ENCODE measurements at places on chromosomes 7 and 10.

GRCh38 chr7:30533886-30534285 lies 29.3 kb upstream of the GGCT start:
- no peak for DNase-seq

- no peak for DNase-seq
These were observed 24.5 kb upstream of the ZEB1 start for GRCh38 chr10:31294558-31294957.

DNA sequence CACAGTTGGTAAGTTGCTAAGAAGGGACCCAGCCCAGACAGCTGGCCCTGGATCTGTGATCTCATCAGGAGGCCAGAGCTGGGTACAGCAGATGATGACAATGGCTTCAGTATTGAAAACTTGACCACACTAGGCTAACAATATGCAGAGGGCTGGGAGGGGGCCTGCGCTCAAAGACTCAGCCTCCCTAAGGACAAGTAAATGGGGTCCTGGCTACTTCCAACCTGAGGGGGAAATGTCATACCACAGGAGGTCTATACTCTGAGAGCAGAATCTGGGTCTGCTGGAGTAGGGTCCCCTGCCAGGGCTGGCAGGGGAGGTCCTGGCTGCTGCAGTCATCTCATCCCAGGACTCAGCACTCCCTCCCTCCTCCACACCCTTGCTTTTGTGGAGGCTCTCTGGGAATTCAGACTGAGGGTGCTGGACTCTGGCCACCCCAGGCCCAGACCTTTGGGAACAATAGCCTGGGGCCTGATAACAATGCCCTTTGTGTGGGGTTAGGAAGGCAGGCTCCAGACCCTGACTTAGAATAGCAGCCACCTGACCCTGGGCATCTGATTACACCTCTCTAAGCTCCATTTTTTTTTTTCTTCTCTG lies 1.4 kb downstream of the FXYD4 start:
- DNase-seq: no peak

GRCh38 chr10:92732958-92733357 lies 43.2 kb downstream of the HHEX start:
- DNase-seq: no peak

GRCh38 chr7:159200421-159200820 lies 55.8 kb upstream of the VIPR2 start:
- no peak for DNase-seq

GRCh38 chr7:37916673-37917660 lies at the start of gene SFRP4:
TSS of gene SFRP4 (minus strand) at chr7:37916817. CDS start at chr7:37916537, 280 bp downstream.
- DNase-seq: peak; percentile 68

- no peak for DNase-seq
These were observed 32.8 kb downstream of the DNAJB12 start for GRCh38 chr10:72322030-72322279.

DNA sequence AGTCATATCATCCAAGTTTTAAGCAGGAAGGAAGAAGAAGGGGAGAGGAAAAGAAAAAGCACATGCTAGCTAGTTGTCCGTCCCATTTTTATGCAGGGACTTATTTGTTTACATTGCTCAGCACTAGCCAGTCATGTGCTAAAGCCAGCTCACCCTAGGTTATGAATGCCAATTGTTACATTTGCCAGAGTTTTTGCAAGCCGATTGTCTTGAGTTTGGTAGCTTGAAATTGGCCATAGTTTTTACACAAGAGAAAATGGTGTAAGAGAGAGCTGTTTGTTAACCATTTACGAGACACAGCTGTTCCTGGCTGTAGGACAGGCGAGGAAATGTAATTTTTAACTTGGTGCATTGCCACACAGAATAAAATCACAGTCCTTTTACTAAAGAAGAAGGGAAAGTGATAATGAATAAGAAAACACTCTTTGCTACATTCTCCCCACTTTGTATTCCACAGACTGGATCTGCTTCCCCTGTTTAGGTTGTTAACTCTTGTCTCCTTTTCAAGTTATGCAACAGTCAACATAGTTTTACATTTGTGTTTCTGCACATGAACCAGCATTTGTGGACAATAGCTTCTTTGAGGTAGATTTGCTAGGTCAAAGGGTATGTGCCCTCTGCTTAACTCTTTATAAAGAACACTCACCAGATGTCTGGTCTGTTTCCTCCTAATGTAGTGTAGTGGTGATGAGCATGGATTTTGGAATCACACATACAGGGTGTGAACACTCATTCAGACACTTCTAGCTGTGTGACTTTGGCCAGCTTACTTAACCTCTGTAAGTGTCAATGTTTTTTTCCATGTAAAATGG lies 357.2 kb downstream of the LRMDA start:
- DNase-seq: peak; percentile 76

DNA sequence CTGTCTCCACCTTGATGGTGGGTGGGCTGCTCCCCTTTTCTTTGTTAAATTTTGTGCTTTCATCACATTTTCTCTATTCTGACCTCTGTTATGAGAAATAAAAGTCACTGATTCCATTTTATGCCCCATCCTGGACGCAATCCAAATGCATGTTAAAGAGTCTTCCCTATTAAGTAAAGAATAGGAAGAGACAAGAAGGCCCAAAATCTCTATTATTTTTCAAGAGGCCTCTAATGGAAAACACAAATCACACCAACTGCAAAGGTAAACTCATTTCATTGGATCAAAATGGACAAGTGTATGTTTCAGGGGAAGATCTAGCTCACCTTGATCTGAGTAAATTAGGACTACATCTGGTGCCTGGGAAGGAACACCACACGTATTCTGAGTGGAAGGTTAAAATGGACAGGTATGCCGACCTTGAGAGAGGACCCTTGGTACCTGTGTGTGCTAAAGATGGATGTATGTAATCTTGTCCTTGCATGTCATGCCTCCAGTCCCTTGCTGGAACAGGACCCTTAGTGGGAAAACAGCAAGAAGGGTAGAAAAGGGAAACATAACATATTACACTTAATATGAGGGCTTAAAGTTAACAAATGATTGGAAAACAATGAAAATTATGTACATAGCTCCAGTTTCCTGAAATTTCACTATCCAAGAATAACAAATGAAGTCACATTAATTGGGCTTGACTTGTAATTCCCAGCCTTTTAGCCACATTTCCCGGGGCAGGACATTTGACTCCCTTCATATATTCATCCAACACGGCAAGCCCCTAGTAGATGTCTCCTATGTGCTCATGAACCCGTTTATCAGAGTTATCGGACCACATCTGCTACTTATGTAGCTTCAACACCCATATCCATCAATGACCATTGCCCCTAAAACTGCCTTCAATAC lies 7.6 kb downstream of the IFIT2 start:
- DNase-seq: no peak

DNA sequence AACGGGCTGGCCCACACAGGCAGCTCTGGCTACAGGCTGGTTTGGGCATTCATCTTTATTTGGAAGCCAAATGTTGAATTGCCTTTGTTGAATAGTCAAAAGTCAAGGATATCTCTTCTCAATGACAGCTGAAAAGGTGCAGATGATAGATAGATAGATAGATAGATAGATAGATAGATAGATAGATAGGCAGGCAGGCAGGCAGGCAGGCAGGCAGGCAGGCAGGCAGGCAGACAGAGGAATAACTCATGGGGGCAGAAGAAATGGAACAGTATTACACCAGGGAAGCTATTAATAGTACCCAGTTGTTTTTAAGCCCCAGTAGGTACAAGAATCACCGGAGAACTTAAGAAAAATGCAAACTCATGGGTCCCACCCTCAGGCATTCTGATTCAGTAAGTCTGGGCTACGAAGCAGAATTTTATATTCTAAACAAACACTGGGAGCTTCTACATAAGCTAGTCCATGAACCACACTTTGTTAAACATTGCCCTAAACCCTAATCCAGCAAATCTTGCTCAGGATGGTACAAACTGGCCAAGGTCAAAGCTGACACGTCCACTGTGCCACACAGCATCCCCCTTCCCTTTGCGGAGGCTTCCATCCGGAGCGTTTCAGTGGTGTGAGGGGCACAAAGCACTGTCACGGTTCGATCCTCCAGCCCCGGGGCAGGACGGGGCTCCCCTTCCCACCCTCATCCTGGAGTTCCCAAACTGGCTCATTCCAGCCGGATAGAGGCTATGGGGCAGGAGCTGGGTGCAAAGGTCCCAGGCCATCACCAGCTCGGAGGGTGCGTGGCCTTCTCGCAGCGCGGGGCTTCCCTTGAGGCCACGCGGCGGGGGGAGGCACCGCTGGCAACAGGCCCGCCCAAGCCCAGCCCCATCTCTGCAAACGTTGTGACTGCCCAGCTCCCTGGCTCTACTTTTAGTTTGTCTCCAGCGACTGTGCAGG lies 6.7 kb downstream of the PRKAG2 start:
- no peak for DNase-seq

DNA sequence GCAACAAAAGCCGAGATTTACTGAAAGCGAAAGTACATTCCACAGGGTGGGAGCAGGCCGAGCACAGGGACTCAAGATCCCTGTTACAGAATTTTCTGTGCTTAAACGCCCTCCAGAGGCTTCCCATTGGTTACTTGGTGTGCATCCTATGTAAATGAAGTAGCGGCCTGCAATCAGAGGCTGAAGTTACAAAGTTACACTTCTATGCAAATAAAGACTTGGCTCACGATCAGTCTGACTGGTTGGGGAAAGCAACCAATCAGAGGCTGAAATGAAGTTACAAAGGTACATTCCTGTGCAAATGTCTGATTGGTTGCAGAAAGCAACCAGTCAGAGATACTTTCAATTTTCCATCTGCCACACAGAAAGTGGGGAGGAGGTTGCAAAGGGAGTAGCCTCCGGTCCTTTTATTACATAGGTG lies 4.1 kb downstream of the ACBD7 start:
- peak; percentile 98 for DNase-seq

DNA sequence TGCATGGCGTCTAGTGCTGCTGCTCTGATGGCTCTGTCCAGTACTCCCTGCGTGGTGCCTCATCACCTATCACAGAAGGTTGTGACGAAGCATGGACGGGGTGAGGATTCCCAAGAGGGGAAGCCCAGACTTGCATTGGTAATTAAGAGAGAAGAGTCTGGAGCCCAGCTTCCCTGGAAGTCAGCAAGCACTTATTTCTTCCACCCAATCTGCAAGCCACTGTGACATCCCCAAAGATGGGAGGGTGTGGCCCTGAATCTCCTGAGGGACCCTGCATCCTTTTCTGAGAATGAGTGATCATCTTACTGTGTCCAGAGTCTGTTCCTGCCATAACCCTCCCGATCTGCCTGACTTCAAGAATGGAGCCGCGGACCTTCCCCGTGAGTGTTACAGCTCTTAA lies 166.7 kb downstream of the PTPN20 start:
- no peak for DNase-seq

DNA sequence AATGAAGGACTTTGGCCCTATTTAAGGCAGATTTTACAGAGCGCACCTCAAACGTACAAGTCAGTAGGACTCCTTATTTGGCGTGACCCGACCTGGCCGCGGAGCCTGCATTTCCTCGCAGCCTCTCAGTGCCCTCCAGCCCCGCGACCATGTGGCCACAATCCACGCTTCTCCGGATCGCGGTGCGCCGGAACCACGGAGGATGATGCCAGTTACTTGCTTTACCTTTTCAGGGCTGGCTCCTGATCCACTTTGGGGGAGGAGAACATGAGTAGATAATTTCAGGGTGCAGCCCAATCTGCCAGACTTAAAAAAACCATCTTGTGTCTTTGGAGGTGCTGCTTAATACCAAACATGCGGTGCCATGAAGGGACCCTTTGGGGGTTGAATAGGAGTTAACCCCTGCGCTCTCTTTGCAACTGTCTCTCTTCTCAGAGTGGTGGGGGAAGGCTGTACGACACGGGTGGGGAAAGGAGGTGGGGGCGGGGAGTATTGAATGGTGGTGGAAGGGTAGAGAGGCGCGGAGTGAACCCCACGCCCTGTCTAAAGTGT lies 1.5 kb downstream of the FRAT1 start:
- no peak for DNase-seq

DNA sequence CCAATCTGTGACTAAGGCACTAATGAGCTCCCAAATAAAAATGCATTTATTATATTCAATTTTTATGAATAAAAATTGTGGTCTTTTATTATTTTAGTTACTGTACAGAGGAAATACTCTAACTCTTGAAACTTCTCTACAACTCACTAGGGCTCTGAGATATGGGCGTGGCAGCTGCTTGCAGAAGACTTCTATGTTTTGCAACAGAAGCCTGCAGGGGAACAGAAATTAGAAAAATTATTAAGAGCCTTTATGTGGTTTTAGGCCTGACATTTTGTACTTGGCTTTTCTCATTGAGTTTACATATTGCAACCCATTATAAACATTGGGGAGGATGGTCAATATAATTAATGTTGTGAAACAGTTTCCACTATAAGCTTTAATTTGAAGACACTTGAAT lies 581.4 kb downstream of the TNS3 start:
- DNase-seq: no peak

- DNase-seq: no peak
These were observed 13.4 kb downstream of the TNS3 start for GRCh38 chr7:47568547-47568946.

DNA sequence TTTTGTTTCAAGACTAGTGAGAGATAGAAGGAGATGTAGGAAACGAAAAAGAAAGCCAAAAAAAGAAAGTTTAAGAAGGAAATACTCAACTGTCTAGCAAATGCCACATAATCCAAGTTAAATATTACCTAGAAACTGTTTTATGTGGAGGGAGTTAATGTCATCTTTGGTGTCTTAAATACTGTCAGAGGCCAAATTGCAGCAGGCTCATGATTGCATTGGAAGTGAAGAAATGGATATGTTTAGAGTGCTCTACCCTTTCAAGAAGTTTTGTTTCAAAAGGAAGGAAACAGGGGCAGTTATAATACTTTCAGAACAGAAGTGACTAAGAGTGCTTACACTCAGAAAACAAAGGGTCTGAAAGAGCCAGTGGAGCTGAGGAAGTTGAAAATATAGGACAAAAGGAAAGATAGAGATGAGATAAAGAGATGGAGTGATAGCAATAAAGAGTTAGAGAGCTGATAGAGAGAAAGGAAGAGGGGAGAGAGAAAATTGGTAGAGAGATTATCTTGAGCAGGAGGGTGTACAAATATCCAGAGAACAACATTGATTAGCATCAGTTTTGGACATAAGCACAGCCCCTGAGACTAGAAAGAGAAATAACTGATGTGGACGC lies 28.0 kb upstream of the GNAI1 start:
- DNase-seq: no peak

- no peak for DNase-seq
These were observed 76.1 kb upstream of the RHEB start for GRCh38 chr7:151595702-151596350.

DNA sequence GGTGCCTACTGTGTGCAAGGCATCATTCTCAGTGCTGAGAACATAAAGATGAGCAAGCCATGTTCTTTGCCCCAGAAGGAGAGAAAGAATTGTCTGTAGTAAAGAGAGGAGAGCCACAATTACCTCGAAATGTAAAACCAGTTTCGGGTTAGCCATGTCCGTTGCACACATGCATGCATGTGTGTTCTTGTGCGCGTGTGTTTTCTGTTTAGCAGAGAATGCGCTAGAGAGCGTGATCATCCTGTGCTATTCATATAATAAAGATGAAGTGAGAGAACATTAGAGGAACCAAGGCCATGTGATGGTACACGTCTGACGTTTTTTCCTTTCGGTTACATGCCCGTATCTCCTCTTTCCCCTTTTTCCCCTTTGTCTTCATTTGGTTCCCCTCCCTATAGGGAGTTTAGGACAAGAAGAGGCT lies 158.2 kb downstream of the CELF2 start:
- no peak for DNase-seq

DNA sequence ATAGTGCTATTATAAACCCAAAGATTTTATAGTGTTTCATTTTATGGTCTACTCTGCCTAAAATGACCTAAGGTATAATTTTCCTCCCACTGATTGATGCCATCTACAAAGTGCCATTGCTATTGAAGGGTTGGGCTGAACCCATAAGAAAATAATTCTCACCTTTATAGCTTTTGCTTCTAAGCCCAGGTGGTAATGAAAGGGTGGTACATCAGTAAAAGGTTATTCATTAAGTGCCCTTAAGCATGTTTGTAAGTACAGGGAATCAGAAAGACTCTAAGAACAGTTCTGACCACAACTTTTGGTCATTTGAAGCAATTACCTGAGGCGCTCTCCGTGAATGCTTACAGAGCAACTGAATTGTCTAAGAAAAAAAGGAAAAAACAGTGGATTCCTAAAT lies 1247.3 kb downstream of the NXPH1 start:
- DNase-seq: no peak
